ENCODE measurements at places on chromosomes 1 and 21. TPM values are rescaled to one million over a fixed set of nuclear protein-coding genes. Genes with fewer than 3 reads are reported as not detected.

CYYR1 gene
- total RNA-seq: 0.05 TPM

MAN1C1 gene
- not detected for total RNA-seq

DNASE2B gene
- not detected for total RNA-seq

B3GALT5 gene
- not detected for total RNA-seq

LGR6 gene
- total RNA-seq: 0.46 TPM

ZNF593OS gene
- not detected for total RNA-seq

SLC44A5 gene
- total RNA-seq: 4.8 TPM

DNA sequence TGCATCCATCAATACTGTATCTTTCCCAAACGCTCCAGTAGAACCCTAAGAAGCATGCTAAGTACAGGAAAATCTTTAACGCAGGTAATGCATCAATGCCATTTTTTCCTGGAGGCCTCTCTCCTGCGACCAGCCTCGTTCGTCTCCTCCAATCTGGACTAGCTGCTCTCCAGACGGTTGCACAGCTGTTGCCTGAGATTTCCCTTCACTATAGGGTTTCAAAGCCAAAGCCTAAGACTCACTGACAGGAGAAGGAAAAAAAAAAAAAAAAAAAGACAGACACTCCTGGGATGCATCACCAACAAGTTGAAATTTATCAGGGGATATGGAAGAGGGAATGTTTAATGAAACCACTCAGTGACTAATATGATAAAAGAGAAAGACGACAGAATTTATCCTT lies 93.0 kb downstream of the APP start:
- no peak for DNase-seq

DNA sequence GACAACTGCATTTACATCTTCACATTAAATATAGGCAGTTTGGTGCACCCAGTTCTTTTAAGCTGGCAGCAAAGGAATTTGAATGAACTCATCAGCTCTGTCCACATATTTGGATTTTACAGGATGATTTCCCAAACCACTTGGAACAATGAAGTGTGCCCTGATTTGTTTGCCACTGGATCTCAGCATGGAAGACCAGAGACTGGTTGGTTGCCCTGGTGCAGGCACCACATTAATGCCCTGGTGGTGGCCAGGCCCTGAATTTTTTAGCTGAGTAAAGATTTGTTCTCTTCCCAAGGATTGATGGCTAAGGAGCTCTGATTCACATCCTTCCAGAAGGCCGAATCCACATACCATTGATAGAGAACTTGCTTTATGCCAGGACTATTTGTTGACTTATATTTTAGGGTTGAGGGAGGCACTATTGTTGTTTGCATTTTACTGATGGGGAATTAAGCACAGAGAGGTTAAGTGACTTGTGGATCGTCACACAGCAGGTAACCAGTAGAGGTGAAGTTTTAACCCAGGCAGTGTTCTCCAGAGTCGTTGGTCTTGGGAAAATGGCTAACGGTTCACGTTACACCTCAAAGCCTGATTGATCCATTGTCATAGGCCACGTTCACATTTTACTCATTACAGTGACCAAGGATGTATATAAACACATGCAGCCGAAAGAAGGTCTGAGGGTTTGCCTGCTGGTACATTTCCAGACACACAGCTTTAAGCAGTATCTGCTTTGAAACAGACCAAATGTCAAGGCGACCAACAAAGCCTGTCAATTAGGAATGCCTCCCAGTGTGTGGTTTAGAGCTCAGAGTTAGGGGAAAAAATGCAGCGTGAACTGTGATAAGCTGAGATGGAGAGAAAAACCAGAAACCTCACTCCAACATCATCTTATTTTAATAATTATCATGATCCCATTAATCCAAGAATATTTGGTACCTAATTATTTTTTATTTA lies 50.7 kb downstream of the KAZN start:
- DNase-seq: no peak

DNA sequence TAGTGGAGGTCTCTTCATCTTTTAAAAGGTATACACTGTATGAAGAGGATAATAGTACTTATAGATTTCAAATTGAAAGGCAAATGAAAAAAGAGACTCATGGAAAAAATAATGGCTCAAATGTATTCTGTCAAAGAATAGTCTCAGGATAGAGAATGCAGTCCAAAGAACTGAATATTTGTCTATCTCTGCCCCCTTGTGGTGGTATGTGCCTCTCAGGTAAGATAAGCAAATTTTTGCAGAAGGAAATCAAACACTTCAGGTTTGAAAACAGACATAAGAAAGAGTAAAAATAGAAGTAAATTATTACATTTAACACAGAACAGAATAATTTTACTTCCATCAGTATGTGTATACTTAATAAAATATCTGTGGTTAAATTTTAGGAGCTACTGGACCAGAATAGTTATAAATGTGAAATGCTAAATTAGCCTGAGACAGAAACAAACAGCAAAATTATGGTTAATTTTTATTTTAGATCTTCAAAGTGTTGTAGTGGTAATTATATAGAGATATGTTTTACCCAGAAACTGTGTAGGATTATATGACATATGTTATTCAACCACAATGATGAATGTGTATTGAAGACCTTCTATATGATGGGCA lies 164.4 kb upstream of the PALMD start:
- DNase-seq: peak; percentile 43

GRCh38 chr1:75471252-75471651 lies 139.7 kb downstream of the SLC44A5 start:
- no peak for DNase-seq

GRCh38 chr1:64882574-64883255 lies 83.6 kb downstream of the JAK1 start:
- DNase-seq: no peak

DNA sequence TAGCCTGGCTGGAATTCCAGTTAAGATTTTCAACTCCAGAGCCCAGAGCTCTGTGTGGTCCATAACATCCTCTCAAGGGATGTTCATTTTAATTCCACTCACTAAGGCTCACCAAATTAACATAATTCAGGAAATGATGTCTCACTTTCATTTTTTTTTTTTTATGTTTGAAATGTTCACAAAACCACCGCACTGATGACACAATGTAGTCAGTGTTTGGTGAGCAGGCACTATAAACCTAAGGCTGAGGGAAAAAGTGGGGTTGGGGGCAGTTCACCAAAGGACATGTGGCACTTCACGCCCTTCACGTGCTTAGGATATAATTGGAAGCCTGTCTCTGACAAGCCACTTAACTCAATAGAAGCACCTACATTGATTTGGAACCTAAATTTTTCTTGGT lies 177.3 kb upstream of the CAMK1G start:
- DNase-seq: no peak

Measured in NCI-H460 (cell line).